GM12878 (cell line): ENCODE measurements at places on chromosomes 12 and 14. TPM values are rescaled to one million over a fixed set of nuclear protein-coding genes. Genes with fewer than 3 reads are reported as not detected.

GRCh38 chr14:72608391-72609204 is 285.3 kb downstream of the DPF3 start:
- no peak overlapping the region for H3K4me3 ChIP-seq
- no peaks in the 10 kb centered on the region; the same call in 1 of the 2 replicates for H3K27me3 ChIP-seq
- H3K27ac ChIP-seq, result no peak overlapping the region
- DNase-seq, result no peak
- no peaks in the 10 kb centered on the region for H3K36me3 ChIP-seq
- H3K4me1 ChIP-seq, result no peaks in the 10 kb centered on the region

DNA sequence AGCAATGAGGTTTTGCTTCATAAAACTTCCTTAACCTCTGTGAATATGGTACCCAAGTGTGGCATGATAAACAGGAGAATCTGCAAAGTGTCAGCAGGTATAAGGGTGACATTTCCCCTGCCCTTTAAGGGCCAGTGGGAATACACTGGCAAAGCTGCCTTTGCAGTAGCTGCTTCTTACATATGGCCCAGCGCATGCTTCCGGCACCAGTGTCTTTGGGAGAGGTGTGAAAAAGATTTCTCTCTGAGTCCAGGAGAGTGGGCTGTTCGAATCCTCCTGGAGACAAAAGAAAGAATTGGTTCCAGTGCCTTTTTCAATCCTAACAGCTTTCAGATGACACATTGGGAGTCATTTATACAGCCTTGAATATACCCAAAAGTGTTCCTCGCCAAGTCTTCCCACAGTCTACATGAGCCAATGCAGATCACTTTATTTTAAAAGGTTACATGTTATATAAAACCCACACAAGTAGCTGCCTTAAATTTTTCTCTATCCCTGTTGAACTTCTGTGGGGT is 437.7 kb downstream of the PRKD1 start:
- no peak for DNase-seq
- no peak overlapping the region for H3K27ac ChIP-seq
- no peaks in the 10 kb centered on the region for H3K36me3 ChIP-seq

- H3K27me3 ChIP-seq, result no peaks in the 10 kb centered on the region
- no peak overlapping the region for H3K4me3 ChIP-seq
- H3K4me1 ChIP-seq, result no peaks in the 10 kb centered on the region
- DNase-seq, result no peak
- no peak overlapping the region for H3K27ac ChIP-seq
Observed at GRCh38 chr12:55116152-55116551, 10.1 kb upstream of the OR9K2 start.

- no peak overlapping the region for H3K4me3 ChIP-seq
- H3K27ac ChIP-seq, result no peak overlapping the region
- no peak for DNase-seq
- no peaks in the 10 kb centered on the region for H3K4me1 ChIP-seq
- H3K36me3 ChIP-seq, result no peaks in the 10 kb centered on the region
Observed at GRCh38 chr14:61280092-61280525, 1.0 kb downstream of the TMEM30B start.

- H3K4me3 ChIP-seq, result no peak overlapping the region
- no peak for DNase-seq
- H3K27me3 ChIP-seq, result no peaks in the 10 kb centered on the region
- peaks cover 17% of the 10 kb centered on the region for H3K36me3 ChIP-seq
- peaks cover 18% of the 10 kb centered on the region for H3K4me1 ChIP-seq
Observed at GRCh38 chr14:100083706-100084105, 18.5 kb downstream of the EVL start.

DNA sequence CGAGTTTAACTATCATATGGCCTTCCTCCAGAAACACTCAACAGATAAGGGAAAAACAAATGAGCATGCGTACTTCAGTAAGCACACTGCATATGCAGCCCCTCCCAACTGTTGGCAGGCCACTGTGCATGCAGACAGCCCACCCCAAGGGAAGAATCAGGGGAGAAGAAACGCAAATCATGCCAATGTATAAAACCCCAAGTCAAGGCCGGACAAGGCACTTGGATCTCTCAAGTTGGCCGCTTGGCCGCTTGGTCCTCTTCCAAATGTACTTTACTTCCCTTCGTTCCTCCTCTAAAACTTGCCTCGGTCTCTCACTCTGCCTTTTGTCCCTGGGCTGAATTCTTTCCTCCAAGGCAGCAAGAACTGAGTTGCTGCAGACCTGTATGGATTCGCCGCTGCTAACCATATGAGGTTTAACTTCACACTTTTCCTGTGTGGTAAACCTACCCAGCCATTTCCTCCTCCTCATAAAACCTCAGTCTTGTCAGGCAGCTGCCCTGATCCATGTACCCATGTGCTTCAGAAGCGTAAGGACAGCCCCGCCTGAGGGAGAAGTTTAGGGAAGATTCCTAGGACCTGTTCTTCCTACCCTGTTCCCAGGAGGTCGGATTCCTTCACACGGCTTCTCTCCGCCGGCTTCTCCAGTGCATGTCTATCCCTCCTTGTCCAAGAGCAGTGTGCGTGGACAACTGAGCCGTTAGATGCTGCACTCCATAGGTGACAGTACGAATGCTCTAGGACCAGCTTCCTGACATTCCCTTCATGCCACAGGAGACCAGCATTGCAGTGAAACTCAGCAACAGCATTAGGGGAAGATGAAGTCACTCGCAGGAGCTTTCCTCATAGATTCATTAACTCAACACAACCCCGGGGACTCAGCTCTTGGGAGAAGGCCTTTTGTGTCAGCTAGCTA is 188.0 kb downstream of the MON2 start:
- no peaks in the 10 kb centered on the region for H3K27me3 ChIP-seq
- H3K27ac ChIP-seq, result no peak overlapping the region
- no peaks in the 10 kb centered on the region for H3K36me3 ChIP-seq
- no peak overlapping the region for H3K4me3 ChIP-seq

DNA sequence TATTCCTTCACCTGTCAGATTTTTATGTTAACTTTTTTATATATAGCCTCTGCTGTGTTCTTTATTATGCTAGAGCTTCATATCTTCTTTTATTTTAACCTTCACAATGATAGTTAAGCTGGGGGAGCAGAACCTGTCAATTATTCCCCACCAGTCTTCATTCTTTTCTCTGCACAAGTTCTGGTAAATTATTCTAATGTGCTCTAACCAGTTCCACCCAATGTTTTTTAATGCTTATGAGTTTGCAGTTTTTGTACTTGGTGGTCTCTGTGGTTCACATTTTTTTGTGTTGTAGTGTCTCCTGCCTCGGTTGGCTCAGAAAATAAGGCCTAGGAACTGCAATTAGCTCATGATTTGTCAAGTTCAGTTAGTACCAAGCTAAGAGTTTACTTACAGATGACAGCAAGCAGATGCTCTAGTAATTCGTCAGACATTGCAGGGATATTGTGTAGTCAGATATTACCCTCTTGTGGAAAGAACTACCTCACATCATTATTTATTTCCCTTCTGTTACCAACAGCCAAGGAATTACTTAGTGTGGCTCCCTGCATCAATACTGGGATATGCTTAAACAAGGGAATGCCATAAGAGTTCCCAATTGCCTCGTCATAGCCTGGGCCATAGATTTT is 14.5 kb downstream of the DYRK2 start:
- no peaks in the 10 kb centered on the region for H3K4me1 ChIP-seq
- no peak for DNase-seq
- no peak overlapping the region for H3K27ac ChIP-seq
- no peaks in the 10 kb centered on the region for H3K27me3 ChIP-seq
- 0 out of 2 replicates have a peak, but pooled peaks cover 3% of the 10 kb centered on the region for H3K36me3 ChIP-seq

- DNase-seq, result no peak
- H3K27me3 ChIP-seq, result no peaks in the 10 kb centered on the region
- peaks cover 27% of the 10 kb centered on the region for H3K4me1 ChIP-seq
- H3K36me3 ChIP-seq, result no peaks in the 10 kb centered on the region
- H3K27ac ChIP-seq, result peak overlapping the region; percentile 49
Observed at GRCh38 chr14:75334549-75335051, 56.0 kb downstream of the FOS start.

GRCh38 chr12:126545411-126545810 is 1480.2 kb downstream of the AACS start:
- no peak overlapping the region for H3K4me3 ChIP-seq
- DNase-seq, result no peak

DNA sequence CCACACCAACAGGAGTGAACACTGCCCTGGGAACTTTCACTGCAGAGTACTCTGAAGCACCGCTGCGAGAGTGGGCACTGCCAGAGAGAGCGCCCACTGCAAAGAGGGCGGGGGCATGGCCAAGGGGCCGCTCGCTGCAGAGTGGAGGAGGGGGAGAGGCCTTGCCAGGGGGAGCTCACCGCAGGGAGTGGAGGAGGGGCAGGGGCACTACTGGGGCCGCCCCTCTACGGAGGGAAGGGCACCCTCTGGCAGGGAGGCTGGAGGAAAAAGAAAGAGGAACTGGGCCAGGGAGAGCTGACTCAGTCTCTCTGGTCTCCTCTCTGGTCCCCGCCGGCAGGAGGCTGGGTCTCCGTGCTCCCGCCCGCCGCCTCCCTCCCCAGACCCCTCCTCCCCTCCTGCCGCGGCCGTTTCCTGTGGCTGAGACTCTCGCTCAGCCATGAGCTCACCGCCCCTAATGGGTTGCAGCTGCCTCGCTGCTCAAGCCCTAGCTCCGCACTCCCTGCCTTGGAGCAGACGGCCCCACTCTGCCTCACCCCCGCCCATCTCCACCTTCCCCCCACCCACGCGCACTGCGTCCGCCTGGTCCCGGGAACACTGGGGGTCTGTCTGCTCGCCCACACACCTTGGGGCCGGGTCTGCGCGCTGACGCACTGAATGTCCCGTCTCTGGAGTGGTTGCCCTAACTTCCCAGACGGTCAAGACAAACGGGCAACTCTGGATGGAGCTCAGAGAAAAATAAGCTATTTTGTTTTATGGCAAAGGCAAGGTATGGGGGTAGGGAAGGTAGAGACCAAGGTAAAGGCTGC is 1.3 kb downstream of the ARHGEF40 start:
- H3K36me3 ChIP-seq, result no peaks in the 10 kb centered on the region
- no peak overlapping the region for H3K27ac ChIP-seq
- DNase-seq, result peak; percentile 51
- peak overlapping the region; percentile 67 for H3K4me3 ChIP-seq
- peaks cover 9% of the 10 kb centered on the region for H3K27me3 ChIP-seq
- peaks cover 29% of the 10 kb centered on the region for H3K4me1 ChIP-seq

DNA sequence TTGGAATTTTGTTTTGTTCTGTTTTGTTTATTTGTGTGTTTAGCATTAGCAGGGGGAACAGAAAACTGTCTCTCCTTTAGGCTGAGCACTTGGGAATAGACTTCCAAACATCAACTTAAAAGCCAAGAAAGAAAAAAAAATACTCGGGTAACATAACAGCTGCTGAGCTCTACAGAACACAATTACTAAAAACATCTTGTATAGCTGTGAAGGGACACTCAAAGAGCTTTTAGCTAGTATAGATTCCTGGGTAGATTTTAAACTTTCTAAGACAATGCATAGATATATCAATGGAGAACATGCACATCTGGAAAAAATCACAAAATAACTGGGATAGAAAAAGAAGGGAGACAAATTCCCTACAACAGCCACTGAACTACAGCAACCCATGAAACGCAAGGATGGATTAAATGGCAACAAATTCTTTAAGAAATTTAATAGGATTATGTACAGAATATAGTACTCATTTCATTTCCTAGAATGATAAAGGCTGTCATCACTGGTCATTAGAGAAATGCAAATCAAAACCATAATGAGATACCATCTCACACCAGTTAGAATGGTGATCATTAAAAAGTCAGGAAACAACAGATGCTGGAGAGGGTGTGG is 174.3 kb upstream of the KRR1 start:
- H3K27me3 ChIP-seq, result no peaks in the 10 kb centered on the region
- DNase-seq, result no peak
- no peak overlapping the region for H3K27ac ChIP-seq
- H3K4me3 ChIP-seq, result no peak overlapping the region
- H3K36me3 ChIP-seq, result no peaks in the 10 kb centered on the region

- H3K4me1 ChIP-seq, result no peaks in the 10 kb centered on the region
- no peak for DNase-seq
- no peak overlapping the region for H3K4me3 ChIP-seq
- H3K36me3 ChIP-seq, result no peaks in the 10 kb centered on the region
Observed at GRCh38 chr12:125157177-125157576, 91.9 kb downstream of the AACS start.

DNA sequence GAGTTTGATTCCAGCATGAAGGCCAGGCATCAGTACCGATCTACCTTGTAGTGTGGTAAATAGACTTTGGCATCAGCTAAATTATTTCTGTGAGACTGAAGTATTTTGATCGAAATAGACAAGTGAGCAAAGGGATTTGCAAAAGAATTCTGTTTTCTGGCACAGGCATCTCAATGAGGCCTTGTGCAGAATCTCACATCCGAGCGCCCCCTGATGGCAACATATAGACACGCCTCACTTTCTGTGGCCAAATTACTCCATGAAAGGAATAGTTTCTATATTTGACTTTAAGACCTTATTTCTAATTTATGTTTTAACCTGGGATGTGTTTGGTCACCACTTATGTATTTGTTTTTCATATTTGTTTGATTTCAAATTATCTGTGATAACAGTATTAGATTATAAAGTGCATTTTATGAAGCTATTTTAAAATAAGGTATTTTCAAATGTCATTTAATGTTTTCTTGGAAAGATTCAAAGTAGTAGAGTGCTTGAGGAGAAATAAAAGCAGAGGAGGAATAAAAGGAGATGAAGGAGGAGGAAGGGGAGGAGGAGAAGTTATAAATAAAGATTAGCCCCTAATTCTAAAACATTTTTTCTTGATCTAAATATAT is 731.9 kb downstream of the NRXN3 start:
- H3K27me3 ChIP-seq, result no peaks in the 10 kb centered on the region
- H3K27ac ChIP-seq, result no peak overlapping the region
- no peak for DNase-seq
- H3K4me1 ChIP-seq, result no peaks in the 10 kb centered on the region
- H3K36me3 ChIP-seq, result no peaks in the 10 kb centered on the region

- no peaks in the 10 kb centered on the region for H3K36me3 ChIP-seq
- H3K27me3 ChIP-seq, result no peaks in the 10 kb centered on the region
- DNase-seq, result no peak
- no peak overlapping the region for H3K4me3 ChIP-seq
- H3K27ac ChIP-seq, result no peak overlapping the region
- no peaks in the 10 kb centered on the region; the same call in 1 of the 2 replicates for H3K4me1 ChIP-seq
Observed at GRCh38 chr14:93912782-93913181, 14.4 kb upstream of the FAM181A start.

DNA sequence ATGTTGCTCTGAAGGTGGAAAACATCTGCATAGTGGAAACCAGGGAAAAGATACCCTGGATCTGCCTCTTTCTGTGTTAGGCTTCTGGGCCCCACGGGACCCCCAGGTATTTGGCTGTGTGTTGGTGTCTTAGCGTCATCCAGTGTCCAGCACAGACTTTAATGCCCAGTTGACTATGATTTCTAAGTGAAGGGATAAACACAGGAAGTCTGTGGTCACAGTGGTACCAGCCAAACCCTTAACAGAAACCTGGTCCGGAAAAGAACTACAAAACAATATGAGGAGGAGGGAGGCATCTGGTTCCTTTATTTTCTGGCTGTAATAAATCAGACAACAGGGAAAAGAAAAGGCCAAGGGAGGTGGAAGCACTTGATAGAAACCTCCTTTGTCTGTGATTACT is 56.4 kb downstream of the CMKLR1 start:
- no peak overlapping the region for H3K4me3 ChIP-seq
- no peaks in the 10 kb centered on the region for H3K27me3 ChIP-seq
- H3K36me3 ChIP-seq, result no peaks in the 10 kb centered on the region
- H3K4me1 ChIP-seq, result peaks cover 4% of the 10 kb centered on the region

- H3K4me1 ChIP-seq, result peaks cover 4% of the 10 kb centered on the region
- no peak overlapping the region for H3K27ac ChIP-seq
- DNase-seq, result no peak
- H3K27me3 ChIP-seq, result no peaks in the 10 kb centered on the region
- H3K4me3 ChIP-seq, result no peak overlapping the region
- H3K36me3 ChIP-seq, result no peaks in the 10 kb centered on the region
Observed at GRCh38 chr12:122111089-122111641, 32.6 kb downstream of the MLXIP start.

Gene GLI1
- total RNA-seq, result 1.1 and 1.2 TPM in 2 replicates

Gene MED13L
- total RNA-seq, result 22.8 and 30.1 TPM in 2 replicates

Gene LIN7A
- 0.08 and 0.35 TPM in 2 replicates for total RNA-seq

Gene KLHDC1
- total RNA-seq, result 0.72 and 0.87 TPM in 2 replicates

Gene AMDHD1
- 0.15 TPM in 1 of 2 replicates, not detected in the other for total RNA-seq

Gene PRH1
- 9.2 and 11.6 TPM in 2 replicates for total RNA-seq

Gene UNC79
- 0.15 and 0.16 TPM in 2 replicates for total RNA-seq

Gene PPP2R3C
- total RNA-seq, result 29.9 and 35.8 TPM in 2 replicates
